ENCODE measurements at places on chromosomes 6 and 20.

DNA sequence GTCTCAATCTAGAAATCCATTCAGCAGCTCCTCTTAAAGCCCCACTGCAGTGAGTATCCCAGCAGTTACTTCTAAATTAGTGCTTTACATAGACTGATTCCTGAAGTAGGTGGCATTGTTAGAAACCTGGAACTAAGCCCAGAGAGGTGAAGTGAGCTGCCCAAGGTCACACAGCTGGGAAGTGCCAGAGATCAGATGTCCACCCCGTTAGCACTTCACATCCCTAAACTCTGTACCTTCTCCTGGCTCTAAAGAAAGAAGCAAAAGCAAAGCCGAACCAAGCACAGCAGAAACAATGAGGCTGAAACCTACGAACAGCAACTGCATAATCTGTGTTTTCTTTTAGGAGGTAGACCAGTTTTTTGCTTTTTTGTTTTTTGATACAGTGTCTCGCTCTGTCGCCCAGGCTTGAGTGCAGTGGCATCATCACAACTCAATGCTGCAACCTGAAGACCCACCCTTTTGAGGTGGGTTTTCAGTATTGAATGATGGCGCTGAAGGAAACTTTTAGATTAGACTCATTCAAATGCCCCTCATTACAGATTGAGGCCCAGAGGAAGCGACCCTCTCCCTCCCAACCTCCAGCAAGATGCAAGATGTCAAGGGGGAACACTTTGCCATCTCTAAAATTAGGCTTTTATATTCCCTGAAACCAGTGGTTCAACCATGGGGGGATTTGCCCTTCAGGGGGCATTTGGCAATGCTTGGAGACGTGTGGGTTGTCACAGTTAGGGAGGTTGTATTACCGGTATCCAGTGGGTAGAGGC is 3.2 kb upstream of the ZMYND8 start:
- peak; percentile 79 for DNase-seq

GRCh38 chr20:18056174-18057100 is 1.3 kb downstream of the OVOL2 start:
- no peak for DNase-seq

GRCh38 chr6:11160199-11160598 is 48.7 kb upstream of the ERVFRD-1 start:
- no peak for DNase-seq

GRCh38 chr6:106750142-106750918 is 121.0 kb downstream of the QRSL1 start:
- DNase-seq, result no peak

- DNase-seq, result no peak
Observed at GRCh38 chr6:28207510-28208110, 17.5 kb upstream of the ZSCAN9 start.

- no peak for DNase-seq
Observed at GRCh38 chr6:102902471-102902870, 1509.0 kb downstream of the GRIK2 start.

- no peak for DNase-seq
Observed at GRCh38 chr6:105326216-105326615, 76.7 kb downstream of the PREP start.

- no peak for DNase-seq
Observed at GRCh38 chr6:19788686-19789085, 48.5 kb upstream of the ID4 start.

DNA sequence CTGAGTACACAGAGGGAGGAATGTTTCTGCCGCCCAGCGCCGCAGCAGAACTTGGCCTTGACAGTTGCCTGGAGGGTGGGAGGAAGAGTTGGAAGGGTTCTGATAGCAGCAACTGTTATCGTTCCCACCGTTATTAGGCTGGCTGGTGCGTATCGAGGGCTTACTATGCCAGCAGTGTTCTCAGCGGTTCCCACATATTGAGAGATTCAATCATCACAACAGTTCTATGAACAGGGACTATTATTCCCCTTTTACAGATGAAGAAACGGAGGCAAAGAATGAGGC is 380.1 kb upstream of the SULF2 start:
- no peak for DNase-seq

- no peak for DNase-seq
Observed at GRCh38 chr6:16639684-16640480, 121.4 kb downstream of the ATXN1 start.

GRCh38 chr6:4324746-4325145 is 189.4 kb upstream of the ECI2 start:
- DNase-seq, result no peak

DNA sequence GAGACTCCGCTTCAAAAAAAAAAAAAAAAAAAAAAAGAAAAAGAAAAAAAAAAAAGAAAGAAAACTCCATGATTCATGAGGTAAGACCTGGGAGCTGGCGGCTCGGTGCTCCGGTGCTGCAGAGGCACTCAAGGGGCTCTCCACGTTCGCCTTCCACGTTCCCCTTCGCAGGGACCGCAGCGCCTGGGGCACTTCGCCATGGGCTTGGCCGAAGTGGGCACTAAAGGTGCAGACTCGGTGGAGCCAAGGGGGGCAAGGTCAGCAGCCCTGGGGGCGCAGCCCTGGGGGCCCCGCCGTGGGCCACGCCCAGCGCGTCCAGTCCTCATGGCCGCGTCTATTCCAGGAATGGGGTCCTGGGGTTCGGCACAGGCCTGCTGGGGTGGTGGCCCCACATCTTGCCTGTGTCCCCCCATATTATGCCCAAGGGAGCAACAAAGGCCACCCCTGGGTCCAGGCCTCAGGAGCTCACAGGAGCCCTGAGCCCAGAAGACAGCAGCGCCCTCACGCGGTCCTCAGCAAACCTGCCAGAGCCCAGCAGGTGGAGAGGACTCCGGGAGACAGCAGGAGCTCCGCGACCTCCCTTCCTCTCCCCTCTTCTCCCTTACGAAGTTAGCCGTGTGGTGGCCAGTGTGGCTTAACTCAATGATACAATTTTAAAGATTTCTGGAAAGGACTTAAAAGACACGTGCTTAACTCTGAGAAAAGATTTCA is 21.9 kb downstream of the ZBTB46 start:
- DNase-seq, result no peak

DNA sequence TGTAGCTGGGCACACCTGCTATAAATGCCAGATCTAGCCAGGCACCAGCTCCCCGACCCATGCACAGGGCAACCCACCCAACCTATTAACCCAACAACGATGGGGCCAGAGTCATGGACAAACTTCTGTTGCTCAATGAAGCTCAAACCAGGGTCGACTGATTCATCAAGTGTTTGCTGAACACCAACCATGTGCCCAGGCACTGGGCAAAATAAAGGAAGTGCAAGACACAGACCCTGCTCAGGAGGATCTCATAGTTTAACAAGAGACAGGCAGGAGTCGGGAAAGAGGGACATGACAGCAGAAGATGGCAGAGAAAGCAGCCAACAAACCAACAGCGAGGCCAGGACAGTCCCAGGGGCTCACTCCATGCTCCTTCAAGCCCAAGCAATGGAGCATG is 18.8 kb downstream of the KCNK5 start:
- DNase-seq, result no peak

DNA sequence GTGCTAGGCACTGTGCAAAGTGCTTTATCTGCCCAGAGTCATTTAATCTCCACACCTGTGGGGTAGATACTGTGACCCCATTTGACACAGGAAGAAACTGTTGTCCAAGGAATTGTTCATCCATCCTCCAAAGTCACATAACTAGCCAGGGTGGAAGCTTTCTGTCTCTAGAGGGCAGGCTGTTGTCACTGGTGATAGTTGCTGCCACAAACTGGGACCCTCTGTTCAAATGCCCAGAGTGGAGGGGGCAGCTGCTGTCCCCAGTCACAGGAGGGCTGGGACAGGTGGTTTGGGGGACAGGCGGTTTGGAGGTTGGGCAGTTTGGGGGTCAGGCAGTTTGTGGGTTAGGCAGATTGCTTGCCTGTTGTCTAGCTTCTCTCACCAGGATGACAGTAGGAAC is 16.1 kb upstream of the TMEM242 start:
- no peak for DNase-seq

DNA sequence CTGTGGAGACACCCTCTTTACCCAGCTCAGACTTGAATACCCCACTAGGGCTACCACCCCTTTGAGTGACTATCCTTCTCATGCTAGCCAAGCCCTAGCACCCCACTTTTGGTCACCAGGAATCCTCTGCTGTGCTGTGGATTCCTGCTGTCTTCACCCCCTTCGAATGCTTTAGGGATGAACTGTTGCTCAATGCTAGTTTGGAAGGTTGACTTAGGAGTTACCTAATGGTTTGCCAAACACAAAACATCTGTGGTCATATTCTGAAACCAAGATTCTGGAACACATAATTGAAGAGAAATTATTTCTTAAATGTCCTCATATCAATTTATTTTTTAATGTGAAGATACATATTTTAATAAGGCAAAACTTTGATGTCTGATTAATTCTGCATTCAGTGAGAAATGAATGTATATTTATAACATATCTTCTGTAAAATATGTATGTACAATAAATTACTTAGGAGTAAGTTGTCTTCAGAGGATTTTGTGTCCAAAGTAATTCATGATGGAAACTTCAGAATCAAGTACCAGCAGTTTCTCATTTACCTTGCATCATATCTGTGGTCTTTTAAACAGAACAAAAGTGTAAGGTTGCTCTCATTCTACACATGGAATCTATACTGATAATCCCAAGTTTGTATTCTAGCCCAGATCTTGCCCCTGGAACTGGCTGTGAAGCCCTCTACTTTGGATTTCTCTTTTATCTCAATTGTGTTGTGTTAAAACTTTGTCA is 46.9 kb downstream of the TMEM200A start:
- no peak for DNase-seq

DNA sequence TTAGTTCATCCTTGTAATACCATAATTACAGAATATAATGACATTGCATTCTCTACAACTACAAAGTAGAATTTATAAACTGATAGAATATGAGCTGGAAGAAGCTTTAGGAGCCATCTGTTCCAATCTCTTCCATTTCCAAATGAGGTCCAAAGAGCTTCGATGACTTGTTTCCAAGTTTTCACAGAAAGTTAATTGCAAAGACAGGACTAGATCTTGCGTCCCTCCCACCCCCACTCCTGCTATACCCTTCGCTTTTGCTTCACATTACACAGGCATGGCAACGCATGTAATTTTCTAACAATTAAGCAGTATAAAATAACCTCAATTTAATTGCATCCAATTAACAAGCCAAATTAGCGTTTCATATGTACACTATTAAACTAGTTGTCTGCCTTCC is 7.0 kb downstream of the HIVEP2 start:
- DNase-seq, result no peak

GRCh38 chr6:26459023-26459810 is 1.5 kb downstream of the BTN2A1 start:
- no peak for DNase-seq

DNA sequence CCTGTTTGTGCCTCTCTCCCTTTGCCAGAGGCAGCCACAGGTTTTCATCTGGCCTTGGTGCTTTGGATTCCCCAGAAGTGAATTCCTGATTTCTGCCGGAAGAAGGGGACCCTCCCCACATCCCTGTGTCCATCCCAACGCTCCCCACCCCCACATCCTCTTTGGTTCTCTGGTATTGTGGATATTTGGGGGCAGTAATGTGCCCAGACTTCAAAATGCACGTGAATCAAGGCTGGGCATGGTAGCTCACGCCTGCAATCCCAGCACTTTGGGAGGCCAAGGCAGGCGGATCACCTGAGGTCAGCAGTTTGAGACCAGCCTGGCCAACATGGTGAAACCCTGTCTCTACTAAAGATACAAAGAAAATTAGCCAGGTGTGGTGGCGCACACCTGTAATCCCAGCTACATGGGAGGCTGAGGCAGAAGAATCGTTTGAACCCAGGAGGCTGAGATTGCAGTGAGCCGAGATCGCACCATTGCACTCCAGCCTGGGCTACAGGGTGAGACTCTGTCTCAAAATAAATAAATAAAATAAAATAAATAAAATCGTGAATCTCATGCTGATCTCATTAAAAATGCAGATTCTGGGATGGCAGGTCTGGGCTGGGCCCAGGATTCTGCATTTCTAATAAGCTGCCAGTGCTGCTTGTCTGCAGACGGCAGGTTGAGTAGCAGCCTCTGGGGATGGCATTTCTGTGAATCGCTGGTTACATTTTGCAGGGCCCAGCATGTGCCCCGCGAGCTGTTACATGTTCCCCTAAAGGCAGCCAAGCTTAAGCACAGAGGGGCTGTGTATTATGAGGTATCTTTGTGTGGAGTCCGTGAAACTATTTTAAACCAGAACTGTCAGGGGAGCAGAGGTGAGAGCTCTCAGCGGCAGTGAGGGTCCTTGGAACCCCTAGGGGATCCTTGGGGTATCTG is 49.0 kb downstream of the SYNJ2 start:
- peak; percentile 47 for DNase-seq

GRCh38 chr6:105753207-105753606 is 332.9 kb upstream of the PRDM1 start:
- no peak for DNase-seq

DNA sequence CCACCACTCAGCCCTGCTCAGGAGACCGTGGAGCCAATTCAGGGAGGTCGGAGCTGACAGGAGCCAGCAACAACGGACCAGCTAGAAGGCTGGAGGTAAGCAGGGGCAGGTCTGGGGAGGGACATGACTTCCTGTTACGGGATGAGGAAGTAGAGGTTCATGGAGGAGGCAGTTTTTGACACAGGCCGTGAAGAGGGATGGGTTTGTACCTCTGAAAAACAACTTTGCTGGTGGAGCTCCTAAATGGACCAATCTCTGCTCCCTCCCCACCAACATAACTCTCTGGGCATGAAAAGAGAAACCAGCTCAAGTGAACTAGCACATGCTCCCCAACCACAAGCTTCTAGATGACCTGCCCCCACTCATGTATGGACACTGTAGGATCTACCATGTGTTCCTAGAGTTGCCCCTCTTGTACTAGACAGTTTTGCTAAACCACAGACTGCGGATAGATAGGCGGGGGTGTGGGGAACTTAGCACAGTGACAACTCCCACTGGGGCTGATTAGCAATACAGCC is 31.4 kb downstream of the RALGAPA2 start:
- DNase-seq, result no peak

DNA sequence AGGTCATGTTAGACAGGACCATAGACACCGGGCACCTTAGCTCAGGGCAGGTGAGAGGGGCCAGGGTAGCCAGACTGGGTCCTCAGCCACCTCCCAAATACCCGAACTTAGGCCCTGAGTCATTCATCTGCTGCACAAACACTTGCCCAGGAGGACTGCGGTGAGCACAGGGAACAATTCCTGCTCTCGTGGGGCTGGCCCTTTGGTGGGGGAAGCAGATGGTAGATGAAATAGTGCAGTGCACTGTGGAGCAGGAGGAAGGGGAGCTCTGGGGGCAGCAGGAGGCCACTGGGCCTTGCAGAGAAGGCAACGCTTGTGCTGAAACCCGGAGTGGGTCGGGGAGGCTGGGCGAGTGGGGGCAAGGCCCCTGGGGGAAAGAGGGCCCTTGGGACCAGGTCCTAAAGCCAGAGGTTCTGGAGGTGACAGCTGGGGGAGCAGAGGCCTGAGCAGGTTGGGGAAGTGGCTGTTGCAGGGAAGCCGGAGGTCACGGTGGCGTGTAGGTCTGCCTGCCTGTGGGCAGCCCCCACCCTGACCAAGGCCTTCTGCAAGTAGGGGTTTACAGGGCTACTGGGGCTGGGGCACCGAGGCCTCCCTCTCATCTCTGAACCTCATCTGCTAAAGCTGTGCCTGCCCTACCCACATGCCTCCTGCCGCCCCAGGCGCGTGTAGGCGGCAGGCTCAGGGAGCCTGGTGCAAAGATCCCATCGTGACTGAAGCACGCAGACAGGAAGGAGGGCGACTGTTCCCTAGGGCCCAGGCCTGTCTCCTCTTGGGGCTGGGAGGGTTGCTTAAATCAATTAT is 4.7 kb upstream of the NPBWR2 start:
- peak; percentile 73 for DNase-seq

Measured in suprapubic skin (tissue), 4 donors.